Erythroblast (primary cell): ENCODE measurements at places on chromosomes 11 and 22.

DNA sequence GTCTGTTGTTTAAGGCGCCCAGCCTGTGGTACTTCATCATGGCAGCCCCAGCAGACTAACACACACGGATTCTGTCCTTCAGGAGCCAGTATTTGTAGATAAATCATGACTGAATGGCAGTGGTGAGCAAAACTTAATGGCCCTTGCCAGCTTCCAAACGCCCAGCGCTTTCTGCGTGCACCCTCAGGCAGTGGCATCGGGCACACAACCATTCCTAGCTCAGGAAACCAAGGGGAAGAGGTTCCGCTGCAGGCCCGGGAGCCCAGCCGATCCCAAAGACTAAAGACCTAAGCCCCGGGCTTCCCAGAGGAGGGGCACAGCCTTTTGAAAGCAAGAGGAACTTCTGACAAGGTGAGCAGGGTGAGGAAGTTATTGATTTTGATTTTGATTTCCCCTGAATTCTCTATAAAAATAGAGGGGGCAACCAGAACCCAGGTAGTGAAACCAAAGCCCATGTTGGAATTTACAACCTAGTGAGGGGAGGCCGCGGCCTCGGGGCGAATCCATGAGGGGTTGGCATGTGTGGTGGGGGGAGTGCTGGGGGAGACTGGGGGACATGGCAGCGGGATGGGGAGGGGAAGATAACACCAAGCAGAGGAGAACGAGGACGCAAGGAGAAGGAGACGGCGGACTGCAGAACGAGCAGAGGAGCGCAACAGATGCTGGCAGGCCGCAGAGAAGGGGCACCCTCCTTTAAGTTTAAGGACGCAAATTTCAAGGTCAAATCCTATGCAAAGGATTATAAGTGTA lies 79.9 kb upstream of the SEPTIN5 start:
- no peak for DNase-seq

GRCh38 chr22:29458551-29458950 lies 20.2 kb downstream of the RFPL1 start:
- DNase-seq = no peak

DNA sequence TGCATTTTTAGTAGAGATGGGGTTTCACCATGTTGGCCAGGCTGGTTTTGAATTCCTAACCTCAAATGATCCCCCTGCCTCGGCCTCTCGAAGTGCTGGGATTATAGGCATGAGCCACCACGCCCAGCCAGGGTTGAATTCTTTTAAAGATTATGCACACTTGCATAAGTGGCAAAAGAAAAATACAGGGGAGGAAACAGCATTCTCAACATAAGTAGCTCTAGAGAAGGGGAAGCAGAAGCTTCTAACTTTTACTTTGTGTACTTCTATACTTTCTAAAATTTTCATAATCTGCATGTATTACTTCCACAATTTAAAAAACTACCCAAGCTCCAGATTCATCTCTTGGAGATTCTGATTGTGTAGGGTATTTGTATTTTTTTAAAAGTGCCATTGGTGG lies 108.0 kb downstream of the SLC1A2 start:
- no peak for DNase-seq

DNA sequence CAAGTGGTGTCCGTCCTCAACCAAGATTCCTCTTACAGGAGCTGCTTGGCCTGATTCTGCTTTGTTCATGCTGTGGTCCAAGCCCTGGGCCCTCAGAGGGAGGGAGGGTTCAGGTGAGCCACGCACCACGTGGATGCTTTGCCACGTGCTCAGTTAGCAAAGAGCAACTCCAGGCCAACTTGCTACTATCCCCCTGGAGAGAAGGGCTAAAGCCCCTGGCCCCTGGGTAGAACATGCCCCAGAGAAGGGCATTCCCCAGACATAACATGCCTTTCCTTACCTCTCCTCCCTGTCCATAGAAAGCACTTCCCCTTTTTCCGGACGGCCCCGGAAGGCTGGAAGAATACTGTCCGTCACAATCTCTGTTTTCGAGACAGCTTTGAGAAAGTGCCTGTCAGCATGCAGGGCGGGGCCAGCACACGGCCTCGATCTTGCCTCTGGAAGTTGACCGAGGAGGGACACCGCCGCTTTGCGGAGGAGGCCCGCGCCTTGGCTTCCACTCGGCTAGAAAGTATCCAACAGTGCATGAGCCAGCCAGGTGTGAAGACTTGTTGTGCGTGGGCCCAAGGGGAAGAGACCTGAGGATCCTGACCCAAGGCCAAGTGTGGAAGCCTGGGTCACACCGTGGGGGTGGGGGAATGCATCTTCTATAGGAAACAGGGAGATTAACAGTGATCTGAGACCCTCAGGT lies 8.8 kb downstream of the FOXR1 start:
- peak; percentile 42 for DNase-seq

GRCh38 chr11:23924226-23924625 lies 572.6 kb upstream of the LUZP2 start:
- no peak for DNase-seq

DNA sequence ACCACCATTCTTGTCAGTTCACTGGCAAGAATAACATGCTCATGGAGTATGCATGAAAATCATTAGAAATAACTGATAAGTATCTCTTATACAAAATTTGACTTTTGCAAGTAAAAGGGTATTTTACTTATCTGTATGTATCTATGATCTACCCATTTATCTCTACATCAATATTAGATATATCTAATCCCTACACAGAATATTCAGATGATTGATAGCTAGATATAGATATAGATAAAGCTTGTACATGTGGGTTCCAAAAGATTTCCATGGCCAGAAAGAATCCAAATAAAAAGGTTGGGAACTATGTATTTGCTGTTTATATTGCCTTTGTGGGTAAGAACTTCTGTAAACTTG lies 185.5 kb downstream of the MAML2 start:
- DNase-seq = no peak

- peak; percentile 11 for DNase-seq
Measured at GRCh38 chr11:78074756-78075155, 4.9 kb downstream of the NDUFC2 start.

DNA sequence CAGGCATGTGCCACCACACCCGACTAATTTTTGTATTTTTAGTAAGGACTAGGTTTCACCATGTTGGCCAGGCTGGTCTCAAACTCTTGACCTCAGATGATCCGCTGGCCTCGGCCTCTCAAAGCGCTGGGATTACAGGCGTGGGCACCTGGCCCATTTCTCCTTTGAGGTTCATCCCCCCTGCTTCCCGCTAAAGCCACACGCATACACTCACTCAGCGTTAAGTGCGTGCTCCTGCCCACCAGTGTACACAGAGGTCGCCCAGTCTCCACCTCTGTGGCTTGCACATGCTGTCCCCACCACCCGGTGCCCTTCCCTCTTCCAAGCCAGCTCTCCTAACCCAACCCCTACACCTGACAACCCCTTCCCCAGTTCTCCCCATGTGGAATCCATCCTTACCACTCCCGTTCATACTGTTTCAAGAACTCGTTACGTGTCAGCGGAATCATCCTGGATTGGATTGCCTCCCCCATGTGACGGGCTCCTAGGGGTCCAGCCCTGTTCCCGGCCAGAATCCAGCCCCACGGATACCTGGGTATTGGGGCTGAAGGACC lies 15.7 kb upstream of the CYTH4 start:
- no peak for DNase-seq

DNA sequence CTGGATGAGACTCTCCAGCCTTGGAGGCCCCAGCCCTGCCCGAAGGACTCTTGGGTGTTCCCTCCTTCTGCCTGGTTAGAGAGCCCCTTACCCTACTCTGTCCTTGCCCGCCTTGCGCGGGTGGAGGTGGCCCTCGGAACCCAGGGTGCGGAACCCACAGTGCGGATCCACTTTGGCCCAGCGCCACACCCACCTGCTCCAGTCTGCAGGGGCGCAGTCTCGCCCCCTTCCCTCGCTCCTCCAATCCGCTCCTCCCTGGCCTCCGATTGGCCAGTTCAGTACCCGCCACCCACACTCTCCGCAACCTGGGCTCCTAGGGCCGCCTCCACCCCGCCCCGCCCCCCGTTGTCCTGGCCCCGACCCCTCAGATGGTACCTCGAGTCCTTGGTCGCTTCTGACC lies 2.4 kb downstream of the CAPN1 start:
- DNase-seq = no peak

DNA sequence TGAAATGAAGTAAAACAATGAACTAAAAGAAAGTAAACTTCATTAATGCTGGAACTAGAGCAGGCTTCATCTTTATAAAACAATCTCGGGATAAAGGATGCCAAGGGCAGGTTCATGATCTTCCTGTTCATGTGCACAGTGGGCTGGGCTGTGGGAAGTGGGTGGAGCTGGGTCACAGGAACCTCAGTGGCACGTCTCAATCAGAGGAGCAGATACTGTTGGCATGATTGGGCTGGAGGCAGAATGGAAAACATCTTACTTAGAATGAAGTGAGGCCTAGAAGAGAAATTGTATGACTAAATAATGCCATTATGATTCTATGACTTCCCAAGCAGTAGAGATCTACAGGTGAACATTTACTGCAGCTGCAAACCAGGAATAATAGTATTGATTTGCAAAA lies 45.4 kb upstream of the CALCB start:
- DNase-seq = no peak

- DNase-seq = no peak
Measured at GRCh38 chr11:64593156-64594105, 2.4 kb downstream of the SLC22A12 start.

GRCh38 chr22:25451480-25452114 lies 112.9 kb upstream of the GRK3 start:
- DNase-seq = no peak

DNA sequence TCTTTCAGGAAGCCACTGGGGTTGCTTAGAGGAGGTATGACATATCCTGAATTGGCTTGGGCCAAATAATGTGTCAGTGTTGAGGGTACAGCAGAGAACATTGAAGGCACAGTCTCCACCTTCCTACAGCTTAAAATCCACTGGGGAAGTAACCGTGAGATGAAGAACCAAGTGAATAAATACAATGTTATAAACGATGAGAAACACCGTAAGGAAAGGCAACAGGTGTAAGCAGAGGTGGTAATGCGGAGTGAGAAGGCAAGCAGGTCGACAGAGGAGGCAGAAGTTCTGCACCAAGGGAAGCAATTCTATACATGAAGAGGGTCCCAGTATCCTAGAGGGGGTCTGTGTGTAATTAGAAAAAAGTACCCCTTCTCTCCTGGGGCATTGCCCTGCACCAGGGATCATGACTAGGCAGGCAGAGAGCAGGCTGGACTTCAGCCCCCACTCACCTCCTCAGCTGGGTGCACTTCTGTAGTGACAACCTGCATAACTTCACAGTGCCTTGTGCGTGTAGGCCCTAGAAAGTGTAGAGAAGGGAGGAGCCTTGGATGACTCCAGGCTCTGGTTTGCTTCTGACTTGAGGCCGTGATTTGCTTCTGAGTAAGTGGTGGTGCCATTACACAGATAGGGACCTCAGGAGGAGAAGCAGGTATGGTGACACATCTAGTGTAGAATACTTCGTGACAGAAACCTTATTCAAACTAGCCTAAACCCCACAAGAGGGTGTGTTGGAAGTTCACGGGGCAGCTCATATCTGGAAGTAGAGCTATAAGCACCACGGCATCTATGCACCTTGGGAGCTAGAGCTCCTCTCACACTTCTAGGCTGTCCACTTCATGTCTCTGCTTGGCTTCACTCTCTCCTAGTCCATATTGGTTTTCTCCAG lies 4.9 kb downstream of the MYOD1 start:
- no peak for DNase-seq

DNA sequence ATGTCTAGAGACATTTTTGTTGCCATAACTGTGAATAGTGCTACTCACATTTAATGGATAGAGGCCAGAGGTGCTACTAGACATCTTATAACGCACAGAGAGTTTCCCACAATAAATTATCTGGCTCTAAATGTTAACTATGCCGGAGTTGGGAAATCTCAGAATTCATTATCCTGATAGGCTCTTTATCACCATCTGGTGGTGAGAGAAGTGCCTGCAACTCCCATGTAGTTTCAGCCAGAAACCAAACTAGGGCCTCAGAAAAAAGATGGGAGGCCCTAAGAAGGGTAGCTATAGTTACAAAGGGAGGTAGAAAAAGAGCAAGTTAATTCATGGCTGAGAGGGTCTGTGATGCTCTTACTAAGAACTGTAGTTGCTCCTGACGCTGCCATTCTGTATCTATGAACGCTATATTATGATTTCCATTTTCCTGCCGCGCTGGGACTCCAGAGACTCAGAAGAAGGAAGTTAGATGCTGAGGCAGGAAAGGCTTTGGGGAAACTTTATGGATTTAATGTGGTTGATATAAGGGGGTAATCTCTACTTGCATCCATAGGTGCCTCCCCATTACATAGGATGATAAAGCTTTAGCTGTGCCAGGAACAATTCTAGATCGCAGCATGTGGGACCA lies 22.9 kb upstream of the MRPL17 start:
- DNase-seq = peak; percentile 70

- DNase-seq = no peak
Measured at GRCh38 chr22:40363059-40363458, 7.3 kb upstream of the SGSM3 start.

GRCh38 chr11:131978351-131978750 lies 607.9 kb downstream of the NTM start:
- no peak for DNase-seq

DNA sequence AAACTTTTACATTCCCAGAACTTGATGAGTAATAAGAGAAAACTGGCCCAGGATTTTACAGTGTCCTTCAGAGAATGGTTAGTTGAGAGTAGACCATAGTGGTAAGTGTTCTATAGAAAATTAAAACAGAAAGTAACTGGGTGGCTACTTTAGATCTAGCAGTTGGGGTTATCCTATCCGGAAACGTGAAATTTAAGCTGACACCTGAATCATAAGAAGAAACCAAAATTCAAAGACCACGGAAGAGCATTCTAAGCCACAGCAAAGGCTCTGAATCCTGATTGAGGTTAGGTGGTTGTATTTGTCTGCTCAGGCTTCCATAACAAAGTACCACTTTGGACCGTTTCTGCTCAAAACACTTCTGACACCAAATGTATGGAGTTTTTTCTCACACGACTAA lies 34.0 kb downstream of the TTC17 start:
- DNase-seq = no peak

DNA sequence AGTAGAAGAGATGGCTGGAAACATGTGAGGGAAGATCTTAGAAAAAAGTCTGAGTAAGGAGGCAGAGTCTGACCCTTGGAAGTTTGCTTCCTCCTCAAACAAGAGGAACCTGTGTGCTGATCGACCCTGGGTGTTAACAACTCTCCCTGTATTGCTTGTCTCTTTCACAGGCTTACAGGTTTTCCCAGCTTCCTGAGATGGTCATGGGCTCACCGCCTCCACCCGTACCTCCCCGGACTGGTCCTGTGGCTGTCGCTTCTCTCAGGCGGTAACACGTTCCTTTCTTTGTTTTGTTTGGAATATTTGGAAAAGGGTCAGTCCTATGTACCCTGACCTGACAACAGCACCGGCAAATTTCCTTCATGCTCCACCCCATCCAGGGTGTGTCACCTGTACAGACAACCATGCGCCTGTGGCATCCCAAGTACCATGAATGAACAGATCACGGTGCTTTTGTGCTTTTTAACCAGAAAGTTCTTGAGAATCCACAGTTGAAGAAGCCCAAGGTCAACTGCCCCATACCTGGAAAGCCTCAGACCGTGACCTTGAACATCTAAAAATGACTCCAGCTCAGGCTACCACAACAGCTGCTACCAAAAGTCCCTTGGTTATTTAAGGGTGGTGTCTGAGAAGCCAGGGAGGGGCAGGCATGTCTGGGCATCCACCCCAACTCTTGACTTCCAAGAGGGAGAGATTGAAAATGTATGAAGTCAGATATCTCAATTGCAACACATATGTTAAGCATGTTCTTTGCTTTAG lies 44.6 kb downstream of the C11orf91 start:
- no peak for DNase-seq
